Glomerular endothelial cell (primary cell): ENCODE measurements at places on chromosomes 12 and 14. TPM values are rescaled to one million over a fixed set of nuclear protein-coding genes. Genes with fewer than 3 reads are reported as not detected.

MOAP1 gene
- total RNA-seq, result 18.4 and 19.5 TPM in 2 replicates

DNA sequence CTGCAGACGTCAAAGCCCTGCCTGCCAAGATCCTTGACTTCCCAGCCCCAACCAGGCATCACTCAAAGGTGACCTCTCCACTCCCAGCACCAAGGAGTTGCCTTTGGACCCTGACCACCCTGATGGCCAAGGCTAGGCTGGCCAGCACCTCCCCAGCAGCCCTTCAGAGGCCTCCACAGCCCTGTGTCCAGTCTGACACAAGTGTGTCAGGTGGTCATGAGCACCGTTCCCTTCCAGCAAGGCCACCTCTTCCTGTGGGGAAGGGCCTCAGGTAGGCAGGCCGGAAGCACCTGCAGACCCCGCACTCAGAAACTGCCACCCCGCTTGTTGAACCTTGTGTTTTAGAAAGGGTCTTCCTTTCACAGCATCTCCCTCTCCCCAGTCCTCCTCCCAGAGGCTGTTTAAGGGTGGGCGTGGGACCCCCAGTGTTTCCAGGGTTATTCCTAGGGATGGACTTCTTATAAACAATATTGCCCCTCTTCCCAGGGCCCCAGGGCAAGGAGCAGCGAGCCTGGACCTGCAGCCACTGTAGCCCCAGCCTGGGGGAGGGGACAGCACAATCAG lies 13.2 kb upstream of the INF2 start:
- no peak for DNase-seq

GRCh38 chr12:12476857-12477531 lies 85.7 kb downstream of the DUSP16 start:
- no peak for DNase-seq

DNA sequence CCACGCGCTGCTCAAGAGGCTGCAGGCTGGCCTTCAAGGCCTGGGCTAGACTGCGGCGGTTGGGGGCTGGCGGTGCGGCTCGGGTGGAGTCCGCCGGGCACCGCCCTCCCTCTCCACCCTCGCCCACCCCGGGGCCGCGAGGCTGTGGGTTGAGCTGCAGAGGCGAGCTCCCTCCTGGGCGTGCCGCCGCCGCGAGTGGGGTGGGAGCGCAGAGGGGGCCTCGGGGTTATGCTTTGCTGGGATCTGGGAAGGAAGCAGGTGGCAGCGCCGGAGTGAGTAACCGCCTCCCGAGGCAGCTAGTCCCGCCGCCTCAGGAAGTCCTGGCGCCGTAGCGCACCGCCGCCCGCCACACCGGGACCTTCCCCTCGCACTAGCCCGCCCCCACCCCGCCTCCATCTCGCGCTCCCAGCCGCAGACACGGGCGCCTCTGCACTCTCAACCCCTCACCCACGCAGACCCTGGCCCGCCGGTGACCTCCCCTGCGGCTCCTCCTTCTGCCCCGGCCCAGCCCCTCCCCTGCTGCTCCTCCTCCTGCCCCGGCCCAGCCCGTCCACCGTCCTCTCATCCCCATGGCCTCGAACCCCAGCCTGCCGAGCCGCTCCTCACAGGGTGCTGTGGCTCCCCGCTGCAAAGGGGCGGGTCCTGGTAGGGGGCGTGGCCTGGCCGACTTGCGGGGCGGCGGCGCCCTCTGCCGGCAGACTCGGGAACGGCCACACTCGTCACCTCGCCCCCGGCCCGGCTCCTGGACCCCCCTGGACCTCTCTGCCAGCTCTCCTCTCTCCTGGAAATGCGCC lies 16.6 kb downstream of the TAMALIN start:
- no peak for DNase-seq

- DNase-seq, result no peak
Observed at GRCh38 chr14:64878837-64879634, 671 bp downstream of the SPTB start.

DNA sequence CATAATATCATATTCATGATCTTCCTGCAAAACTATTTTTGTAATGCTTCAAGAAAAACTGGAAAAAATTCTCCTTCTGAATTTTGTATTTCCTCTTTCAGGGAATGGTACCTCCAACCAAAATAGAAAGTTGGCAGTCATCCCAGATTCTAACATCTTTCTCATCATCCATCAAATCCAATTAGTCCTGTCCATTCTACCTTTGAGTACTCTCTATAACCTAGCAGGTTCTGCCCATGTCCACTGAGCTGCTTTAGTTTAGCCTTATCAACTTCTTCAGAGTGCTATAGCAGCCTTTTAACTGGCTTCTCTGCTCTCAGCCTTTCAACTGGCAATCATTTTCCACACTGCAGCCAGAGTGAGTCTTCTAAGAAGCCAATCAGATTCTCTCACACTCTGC lies 236.2 kb downstream of the AKAP6 start:
- DNase-seq, result no peak

GRCh38 chr14:30882431-30882830 lies 8.1 kb downstream of the COCH start:
- DNase-seq, result no peak
